ENCODE measurements at places on chromosomes 5 and 9.

GRCh38 chr5:170591054-170591453 lies 87.2 kb downstream of the KCNIP1 start:
- no peak for DNase-seq

DNA sequence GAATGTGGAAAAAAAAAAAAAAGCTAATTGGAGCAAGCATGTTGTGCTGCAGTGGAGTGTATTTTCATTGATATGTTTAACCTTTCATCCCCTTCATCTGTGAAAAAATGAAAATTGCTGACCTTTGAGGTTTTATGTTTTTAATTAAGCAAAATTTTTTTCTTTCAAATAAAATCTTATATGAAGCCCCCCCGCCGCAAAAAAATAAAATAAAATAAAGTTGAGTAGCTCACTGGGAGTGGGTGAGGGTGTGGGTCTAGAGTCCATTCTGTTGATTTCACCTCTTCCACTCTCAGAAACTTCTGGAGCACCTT lies 43.3 kb downstream of the TEK start:
- no peak for DNase-seq

- no peak for DNase-seq
Observed at GRCh38 chr9:118561051-118561450, 808.2 kb downstream of the BRINP1 start.

DNA sequence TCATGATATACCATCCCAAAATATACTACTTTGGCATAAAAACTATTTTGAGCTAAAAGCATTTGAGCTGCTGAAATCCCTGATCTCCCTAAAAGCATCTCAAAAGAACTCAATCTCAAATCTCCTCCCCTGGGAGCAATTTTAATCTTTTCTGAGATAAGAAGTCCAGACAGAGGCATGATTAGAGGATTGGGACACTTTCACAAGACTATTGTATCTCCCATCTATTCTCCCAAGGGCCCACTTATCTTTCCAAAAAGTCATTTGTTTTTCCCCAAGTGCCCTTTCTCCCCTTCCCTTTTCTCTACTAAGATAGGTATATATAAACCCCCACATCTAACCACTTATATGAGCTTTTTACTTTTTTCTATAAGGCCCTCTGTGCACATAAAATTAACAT lies 79.7 kb downstream of the ALDH7A1 start:
- DNase-seq: no peak

DNA sequence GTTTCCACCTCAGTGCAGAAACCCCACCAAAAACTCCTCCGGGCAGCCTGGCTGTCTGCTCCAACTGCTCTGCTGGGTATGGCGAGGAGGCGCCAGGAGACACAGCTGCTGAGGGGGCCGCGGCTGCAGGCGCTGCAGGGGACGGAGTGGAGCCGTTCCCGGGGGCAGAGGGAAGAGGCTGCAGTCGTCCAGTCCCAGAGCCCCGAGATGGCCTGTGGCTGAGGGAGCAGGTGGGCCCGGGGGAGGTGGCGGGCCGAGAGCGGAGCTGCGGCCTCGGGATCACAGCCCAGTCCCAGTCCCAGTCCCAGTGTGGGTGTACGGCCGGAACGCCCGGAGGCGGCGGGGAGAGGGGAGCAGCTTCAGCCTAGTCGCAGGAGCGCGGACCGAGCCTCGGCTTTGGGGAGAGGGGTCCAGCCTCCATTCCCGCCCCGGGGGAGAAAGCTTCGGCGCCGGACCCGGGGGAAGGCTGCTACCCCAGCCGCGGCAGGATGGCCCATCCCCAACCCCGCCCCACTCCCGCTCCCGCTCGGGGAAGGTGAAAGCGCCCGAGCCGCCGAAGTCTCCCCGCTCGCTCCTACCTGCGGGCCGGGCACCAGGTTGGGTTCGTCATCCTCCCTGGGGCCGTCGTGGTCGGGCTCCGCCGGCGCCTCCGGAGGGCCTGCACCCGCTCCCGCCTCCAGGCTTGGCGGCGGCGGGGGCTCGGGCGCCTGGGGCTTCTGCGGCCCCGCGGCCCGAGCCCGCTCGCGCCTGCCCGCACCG lies 513 bp downstream of the FAM193B start:
- DNase-seq: peak; percentile 47

DNA sequence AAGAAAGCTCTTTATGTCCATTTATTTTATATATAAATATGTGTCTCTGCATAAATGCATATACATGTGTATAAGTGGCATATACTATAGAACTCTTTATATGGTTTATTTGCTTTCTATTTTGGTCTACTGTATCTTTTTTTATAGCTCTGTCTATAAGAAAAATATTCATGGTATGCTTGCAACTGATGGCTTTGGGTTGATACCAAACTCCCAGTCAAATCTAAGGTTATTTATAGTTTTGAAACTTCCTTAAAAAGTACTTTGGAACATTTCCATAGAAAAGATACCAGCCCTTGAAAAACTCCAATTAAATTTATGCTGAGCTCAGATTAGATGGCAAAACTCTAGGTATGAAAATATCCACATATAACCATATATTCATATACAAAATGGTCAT lies 120.0 kb upstream of the KLF9 start:
- DNase-seq: no peak

DNA sequence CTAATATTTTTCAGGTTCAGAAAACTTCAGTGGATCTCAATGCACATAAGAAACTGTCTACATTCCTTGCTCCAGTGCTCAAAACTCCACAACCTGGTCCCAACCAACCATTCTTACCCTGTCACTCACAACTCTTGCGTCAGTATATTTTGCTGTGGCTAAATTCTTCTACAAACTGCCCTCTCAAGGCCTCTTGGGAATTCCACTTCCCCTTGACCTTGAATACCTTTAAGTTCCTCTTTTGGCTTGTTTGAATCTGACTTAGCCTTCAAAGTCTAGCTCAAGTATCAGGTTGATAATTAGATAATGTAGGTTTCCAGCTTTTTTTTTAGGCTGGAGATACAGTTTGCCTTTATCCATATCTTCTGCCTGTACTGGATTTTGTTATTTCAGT lies 128.3 kb downstream of the SLF1 start:
- no peak for DNase-seq

DNA sequence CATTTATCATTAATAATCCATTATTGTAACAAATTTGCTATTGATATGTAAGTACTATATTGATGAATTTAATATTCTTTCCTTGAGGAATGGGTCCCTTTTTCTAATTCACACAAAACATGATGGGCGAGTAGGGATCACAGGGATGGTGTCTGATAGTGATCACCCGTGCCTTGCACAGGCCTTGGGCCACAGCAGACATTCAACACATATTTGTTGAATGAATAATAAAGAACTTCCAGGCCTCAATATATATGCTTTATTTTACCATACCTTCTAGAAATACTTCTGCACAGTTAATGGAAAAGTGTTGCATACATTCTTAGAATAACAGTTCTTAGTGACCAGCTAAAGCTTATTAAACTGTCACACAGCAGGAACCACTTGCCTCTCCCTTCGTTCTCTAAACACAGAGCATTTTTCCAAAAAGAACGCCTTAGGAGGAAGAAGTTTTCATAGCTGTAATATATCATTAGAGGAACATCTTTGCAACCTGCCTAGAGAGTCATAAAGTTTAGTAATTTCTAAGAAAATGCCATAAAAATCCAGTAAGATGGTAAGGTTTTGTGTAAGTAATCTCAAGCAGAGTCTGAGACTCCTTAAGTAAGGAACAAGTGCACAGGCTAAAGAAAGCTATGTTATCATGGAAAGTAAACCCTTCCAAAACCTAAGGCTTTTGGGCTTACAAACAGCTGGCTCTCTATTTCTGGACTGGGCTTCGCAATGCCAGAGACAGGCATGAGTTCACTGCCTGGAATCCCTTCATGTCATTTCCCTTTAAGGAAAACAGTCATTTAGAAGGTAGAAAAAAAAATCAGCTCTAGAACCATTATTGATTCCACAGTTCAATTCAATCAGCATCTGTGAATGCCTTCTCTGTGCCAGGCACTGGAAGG lies 17.7 kb downstream of the TTLL11 start:
- no peak for DNase-seq

DNA sequence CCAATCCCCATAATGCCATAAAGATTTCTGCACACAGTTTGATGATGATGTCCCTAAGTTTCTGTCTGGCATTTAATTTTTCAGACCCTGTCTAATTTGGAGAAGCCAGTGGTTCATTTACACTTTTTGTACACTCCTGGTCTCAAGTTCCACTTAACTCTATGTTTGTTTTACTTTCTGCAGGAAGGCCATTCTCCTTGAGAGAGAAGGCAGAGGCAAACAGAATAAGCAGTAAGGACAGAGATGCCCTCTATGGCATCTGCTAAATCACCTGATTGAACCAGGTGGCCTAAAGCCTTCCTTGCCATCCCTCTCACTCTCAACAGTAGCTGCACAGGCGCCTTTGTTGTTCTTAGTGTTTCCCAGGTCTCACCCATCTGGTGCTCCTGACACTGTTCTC lies 86.1 kb upstream of the LRRTM2 start:
- no peak for DNase-seq

All from NCI-H526 (cell line).